CD4-positive, alpha-beta T cell (primary cell): ENCODE measurements at places on chromosomes 6 and 20.

- DNase-seq, result no peak
Measured at GRCh38 chr6:12208190-12208589, 82.0 kb upstream of the EDN1 start.

- DNase-seq, result no peak
Measured at GRCh38 chr6:47475319-47475816, 2.2 kb upstream of the CD2AP start.

- no peak for DNase-seq
Measured at GRCh38 chr20:60680554-60680953, 571.5 kb upstream of the CDH4 start.

DNA sequence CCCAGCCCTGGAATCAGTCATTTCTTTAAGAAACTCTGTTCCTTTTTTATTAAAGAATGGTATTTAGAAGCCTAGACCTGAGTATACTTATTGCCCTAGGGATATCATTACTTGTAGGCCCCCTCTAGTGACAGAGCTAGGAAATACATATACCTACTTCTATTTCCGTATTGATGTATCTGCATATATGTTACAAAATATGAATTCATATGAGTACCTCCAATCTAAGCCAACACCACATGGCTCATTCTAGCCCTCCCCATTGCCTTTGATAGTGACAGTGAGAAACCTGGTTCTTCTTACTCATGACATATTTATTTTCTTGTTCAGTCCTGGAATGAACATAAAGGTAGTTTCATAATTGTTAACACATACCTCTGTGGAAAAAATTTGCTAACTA is 137.2 kb downstream of the FARS2 start:
- no peak for DNase-seq

DNA sequence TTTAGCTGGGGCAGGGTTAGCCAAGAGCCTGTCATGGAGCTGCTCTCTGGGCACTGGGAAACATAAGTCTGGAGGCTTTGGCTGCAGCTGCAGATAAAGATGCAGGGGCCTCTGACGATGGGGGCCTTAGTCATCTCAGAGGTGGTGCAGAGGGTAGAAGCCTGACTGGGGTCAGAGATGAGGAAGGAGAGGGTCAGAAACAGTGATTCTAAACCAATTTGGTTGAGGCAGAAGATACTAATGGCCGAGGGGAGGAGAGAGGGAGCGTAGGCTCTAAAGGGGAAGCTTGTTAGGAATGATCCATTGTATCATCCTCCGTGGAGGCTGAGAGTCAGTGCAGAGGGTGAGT is 33.8 kb downstream of the PLEKHG1 start:
- no peak for DNase-seq

GRCh38 chr6:148491638-148492251 is 149.1 kb downstream of the SASH1 start:
- no peak for DNase-seq

- no peak for DNase-seq
Measured at GRCh38 chr20:38000293-38000692, 33.0 kb downstream of the TTI1 start.
